ENCODE measurements at places on chromosomes 2 and 18. TPM values are rescaled to one million over a fixed set of nuclear protein-coding genes. Genes with fewer than 3 reads are reported as not detected.

DNA sequence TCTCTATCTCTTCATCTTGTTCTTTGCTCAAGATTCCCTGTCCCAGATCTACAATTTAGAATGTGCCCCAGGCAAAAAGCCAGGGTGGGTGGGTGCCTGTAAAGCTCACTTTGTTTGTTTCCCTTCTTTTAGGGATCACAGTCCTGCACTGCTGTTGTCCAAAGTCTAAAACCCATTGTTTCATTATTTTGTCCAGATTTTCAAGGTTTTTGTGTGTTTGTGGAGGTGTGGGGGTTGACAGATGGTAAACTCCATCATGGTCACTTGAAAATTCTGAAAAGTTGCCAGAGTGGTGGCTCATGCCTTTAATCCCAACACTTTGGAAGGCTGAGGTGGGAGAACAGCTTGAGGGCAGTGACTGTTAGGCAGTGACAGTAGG, 41.5 kb downstream of the YES1 start:
- H3K27me3 ChIP-seq = no peaks in the 10 kb centered on the region
- no peak overlapping the region for H3K4me3 ChIP-seq
- no peak overlapping the region for H3K27ac ChIP-seq
- no peaks in the 10 kb centered on the region for H3K36me3 ChIP-seq
- DNase-seq = no peak

DNA sequence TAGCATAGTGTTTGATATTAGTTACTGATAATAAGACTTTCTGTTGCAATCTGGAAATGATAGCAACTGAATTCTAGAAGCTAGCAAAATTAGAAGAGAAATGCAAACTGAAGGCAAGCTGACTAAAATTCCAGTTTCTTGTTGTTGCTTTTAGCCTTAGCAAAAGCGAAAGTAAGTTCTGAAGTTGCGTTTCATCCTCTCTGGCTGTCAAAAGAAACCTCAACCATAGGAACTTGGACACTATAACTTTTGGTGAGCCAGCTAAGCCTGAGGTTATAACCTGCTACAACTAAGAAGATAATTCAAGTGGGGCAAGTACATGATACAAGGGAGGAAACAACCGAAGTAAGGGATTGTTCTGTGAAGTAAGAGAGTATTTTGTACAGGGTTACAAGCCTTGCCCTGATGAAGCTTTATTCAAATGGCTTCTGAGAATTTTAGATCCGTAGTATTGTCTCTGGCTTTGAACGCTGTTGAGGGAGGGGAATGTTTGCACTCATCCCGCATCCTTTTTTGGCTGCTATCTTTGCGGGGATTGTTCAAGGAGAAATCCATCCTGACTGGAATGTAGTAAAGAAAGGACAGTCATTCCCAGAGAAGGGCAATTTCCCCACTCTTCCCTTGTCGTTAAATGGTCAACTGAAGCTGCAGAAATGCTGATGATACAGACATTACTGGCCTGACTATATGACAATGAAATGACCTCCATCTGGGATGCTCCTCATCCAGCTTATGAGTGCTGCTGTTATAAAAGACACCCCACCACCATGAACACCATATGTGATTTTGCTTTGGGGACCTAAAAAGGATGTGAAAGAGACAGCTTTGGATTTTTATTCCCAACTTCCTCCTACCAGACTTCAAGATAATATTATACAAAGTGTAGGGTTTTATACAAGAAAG, 7.0 kb upstream of the TMX3 start:
- H3K4me1 ChIP-seq = peaks cover 19% of the 10 kb centered on the region
- peak overlapping the region; percentile 54 for H3K4me3 ChIP-seq
- 0 out of 2 replicates have a peak, but pooled peaks cover 3% of the 10 kb centered on the region for H3K36me3 ChIP-seq
- peak; percentile 30 for DNase-seq
- peak overlapping the region; percentile 82 for H3K27ac ChIP-seq

DNA sequence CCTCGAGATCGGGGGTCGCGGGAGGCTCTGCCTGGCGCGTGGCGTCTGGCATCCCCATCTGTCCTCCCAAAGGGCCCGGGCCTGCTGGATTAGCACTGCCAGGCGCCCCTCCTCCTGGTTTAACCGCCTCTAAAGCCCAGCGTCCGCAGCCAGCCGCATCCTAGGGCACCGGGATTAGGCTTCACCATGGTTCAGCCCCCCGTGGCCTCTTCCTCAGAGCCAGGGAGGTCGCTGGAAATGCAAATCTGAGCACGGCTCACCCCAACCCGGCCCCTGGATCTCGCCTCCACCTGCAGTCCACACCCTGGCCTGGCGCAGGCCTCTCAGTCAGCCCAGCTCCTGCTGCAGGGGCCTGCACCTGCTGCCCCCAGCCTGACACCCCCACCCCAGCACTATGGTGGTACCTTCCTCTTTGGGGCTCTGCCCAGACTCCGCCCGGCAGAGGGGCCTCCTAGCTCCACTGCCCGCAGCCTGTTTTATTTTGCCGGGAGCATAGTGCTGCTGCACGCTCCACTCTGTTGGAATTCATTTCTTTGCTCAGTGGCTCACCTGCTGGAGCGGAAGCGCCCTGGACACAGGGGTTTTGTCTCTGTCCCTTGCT, 13.2 kb downstream of the PRELID3A start:
- H3K4me3 ChIP-seq = peak overlapping the region; percentile 45
- no peaks in the 10 kb centered on the region for H3K4me1 ChIP-seq
- no peak for DNase-seq

DNA sequence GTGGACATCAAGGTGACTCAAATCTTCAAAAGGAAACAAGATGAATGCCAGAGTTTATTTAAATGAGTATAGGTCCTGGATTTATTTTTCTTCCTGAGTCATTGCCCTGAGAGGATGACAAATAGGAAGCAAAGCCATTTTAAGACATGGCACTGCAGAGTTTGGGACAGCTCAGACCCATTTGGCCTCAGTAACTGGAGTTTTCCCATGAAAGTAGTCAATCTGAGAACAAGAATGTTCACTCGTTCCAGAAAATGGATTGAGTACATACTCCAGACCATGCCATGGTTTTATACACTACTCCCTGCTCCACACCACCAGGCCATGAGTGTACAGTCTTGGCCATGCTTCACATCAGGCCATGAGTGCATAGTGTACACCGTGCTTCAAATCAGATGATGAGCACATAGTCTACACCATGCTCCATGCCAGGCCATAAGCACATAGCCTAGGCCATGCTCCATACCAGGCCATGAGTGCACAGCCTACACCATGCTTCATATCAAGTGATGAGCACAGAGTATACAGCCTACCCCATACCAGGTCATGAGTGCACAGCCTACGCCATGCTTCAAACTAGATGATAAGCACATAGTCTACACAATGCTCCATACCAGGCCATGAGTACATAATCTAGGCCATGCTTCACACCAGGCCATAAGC, 202.4 kb downstream of the FBXO15 start:
- H3K4me3 ChIP-seq = no peak overlapping the region
- no peaks in the 10 kb centered on the region for H3K27me3 ChIP-seq
- H3K27ac ChIP-seq = no peak overlapping the region
- no peaks in the 10 kb centered on the region for H3K36me3 ChIP-seq
- no peaks in the 10 kb centered on the region for H3K4me1 ChIP-seq

- no peak for DNase-seq
- H3K4me3 ChIP-seq = no peak overlapping the region
- H3K36me3 ChIP-seq = peaks cover 8% of the 10 kb centered on the region
- H3K27ac ChIP-seq = no peak overlapping the region
- peaks cover 10% of the 10 kb centered on the region for H3K4me1 ChIP-seq
- no peaks in the 10 kb centered on the region for H3K27me3 ChIP-seq
Observed at GRCh38 chr2:47058003-47058931, 96.8 kb downstream of the STPG4 start.

DNA sequence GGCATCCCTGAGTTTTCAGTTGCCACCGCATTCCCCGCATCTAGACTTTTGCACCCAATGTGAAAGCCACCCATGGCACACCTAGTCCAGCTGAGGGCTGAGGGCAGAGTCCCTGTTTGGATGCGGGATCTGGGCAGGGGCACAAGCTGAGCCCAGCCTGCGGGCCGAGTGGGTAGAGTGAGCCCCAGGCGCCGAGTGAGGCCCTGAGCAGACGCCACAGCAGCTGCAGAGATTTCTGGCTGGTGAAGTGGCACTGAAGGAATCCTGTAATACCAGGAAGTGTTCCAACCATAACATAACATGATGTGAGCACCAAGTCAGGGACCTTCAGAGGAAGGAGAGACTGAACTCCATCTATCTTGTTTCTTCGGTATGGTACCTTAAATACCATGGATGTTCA, 27.7 kb upstream of the FRZB start:
- DNase-seq = no peak
- H3K27me3 ChIP-seq = no peaks in the 10 kb centered on the region
- no peak overlapping the region for H3K27ac ChIP-seq

DNA sequence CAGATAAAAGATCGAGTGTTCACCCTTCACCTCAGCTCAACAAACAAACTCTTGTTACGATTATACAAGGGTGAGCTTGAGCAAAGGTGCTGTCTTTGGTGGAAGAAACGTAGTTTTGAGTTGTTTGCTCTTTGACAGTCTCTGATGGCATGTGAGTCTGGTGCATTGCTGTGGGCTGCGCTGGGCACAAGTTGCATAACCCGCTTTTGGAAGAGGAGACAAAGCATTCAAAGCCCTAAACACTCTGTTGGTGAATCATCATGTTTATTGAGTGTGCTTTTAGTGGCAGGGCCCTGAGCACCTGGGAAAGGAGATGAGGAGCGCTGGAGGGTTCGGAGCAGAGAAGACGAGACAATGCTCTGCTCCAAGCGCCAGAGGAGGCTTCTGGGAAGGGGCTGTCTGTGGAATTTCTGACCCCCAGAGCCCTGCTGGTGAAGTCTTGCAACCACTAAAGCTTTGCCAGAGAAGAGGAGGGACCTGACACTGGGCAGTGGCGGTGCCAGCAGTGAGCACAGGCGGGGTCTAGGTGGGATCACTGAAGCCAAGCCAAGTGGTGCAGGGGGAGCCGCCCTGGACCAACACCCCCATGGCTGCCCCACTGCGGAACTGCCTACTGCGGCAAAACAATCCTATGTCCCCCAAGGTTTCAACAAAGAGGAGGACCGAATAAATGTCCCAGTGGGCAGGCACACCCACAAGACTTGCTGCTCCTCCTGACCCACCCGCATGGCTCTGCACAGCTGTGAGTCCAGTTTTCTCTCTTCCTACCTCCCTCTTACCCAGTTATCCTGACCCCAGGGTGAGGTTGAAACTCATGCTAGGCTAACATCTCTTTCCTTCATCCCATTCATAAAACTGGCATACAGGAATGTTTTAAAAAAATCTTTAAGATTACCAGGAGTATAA, 64.0 kb downstream of the TNFRSF11A start:
- no peak overlapping the region for H3K27ac ChIP-seq
- H3K4me3 ChIP-seq = no peak overlapping the region
- H3K36me3 ChIP-seq = no peaks in the 10 kb centered on the region
- no peaks in the 10 kb centered on the region for H3K27me3 ChIP-seq

DNA sequence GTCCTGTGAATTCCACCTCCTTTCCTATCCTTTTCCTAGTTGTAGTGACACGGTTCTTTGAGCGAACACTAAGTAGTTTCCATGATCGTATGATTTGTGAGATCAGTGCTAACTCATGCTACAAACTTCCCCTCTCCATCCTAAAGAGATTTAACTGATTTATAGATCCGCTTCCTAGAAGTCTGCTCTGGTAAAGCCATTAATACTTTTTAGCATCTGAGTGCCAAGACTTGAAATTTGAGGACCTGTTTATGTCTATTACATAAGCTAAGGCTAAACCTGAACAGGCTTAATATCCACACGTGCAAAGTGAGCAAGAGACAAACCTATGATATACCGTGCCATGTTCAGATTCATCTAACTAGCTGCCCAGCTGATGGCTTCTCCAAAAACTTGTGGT, 14.9 kb downstream of the PROKR1 start:
- peaks cover 8% of the 10 kb centered on the region for H3K4me1 ChIP-seq
- H3K4me3 ChIP-seq = no peak overlapping the region
- H3K27me3 ChIP-seq = peaks cover 4% of the 10 kb centered on the region
- no peak for DNase-seq
- H3K27ac ChIP-seq = no peak overlapping the region
- no peaks in the 10 kb centered on the region for H3K36me3 ChIP-seq

DNA sequence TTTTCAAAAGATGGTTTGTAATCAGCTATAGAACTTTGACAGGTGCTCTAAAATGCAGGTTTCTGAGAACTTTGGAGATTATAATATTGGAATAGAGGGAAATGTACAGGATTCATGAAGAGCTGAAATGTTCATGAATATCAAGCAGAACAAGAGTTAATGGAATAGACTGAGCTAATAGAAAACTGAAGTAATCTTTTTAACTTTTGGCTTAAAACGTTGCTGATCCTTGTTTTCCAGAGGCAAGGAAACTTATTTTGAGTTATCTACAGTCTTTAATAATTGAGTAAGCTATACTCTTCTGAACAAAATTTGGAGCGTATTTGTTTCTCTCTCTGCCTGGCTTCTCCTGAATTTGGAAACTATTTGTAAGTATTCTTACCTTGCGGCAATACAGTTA, 10.8 kb upstream of the IL18RAP start:
- no peak overlapping the region for H3K27ac ChIP-seq
- no peaks in the 10 kb centered on the region for H3K36me3 ChIP-seq
- no peaks in the 10 kb centered on the region for H3K27me3 ChIP-seq
- no peak overlapping the region for H3K4me3 ChIP-seq
- no peaks in the 10 kb centered on the region for H3K4me1 ChIP-seq

DNA sequence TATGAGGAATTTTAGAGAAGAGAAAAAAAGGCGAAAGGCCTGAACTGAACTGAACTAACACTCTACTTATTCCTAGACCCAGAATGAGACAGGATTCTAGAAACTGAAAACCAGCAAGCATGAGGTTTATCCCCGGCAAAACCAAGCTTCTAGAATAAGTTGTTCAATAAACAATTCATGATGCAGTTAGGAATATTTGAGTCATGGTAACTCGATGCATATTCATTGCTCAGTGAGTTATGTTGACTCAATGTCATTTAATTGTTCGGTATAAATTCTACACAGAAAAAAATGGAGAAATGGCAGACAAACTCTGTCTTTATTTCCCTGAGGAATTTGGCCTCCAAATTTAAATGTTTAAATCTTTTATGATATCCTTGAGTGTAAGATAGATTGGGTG, 321.5 kb downstream of the SATB2 start:
- H3K4me1 ChIP-seq = no peaks in the 10 kb centered on the region
- H3K36me3 ChIP-seq = no peaks in the 10 kb centered on the region
- no peak for DNase-seq

DNA sequence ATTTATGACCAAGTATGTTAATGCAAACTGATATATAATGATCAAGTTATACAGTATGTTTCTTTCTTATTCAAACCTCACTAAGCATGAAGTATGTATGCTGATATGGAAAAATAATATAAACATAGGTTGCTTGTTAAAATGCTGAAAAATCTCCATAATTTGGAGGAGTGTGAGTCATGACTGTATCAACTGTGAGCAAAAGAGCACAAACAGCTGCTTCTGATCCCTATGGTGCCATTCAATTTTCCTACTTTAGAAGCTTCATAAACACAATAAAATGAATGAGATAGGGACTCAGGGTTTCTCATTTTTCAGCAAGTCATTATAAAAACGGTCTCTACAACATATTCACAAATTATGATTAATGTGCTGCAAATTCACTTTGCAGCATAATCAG, 129.9 kb upstream of the TFPI start:
- no peaks in the 10 kb centered on the region for H3K36me3 ChIP-seq
- H3K4me3 ChIP-seq = no peak overlapping the region
- DNase-seq = no peak
- no peaks in the 10 kb centered on the region for H3K4me1 ChIP-seq
- H3K27me3 ChIP-seq = no peaks in the 10 kb centered on the region
- no peak overlapping the region for H3K27ac ChIP-seq

The LYG1 gene
- total RNA-seq = 0.21 TPM

The TMEM247 gene
- total RNA-seq = not detected

The FIGN gene
- total RNA-seq = not detected

Measured in GM12878 (cell line).